Mesenchymal stem cell (in vitro differentiated cells and primary cell): ENCODE measurements at places on chromosomes 2 and 18.
A peak's percentile ranks its signal among the peaks of the same experiment; 100 is the strongest.

GRCh38 chr2:108171657-108172056 is 68.1 kb upstream of the SULT1C3 start:
- no peak for DNase-seq

GRCh38 chr2:120278901-120279300 is 26.2 kb downstream of the RALB start:
- DNase-seq: no peak

DNA sequence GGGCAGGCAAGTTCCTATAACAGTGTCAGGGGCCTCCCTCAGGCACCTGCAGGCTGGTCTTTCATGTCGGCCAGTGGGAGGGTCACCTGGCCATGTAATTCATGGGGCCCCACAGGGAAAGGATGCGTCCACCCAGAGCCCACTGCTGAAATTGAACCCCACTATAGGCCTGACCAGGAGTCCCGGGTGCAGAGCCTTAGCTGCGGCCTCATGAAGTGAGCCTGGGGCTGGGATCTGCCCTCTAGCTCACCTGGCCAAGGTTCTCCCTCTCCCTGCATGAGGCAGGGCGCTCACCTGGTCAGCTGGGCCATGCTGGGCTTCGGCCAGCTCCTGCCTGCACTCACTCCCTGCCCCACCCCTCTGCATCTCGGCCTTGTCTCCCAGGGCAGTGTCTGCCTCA is 41.1 kb downstream of the C1QL2 start:
- DNase-seq: no peak

DNA sequence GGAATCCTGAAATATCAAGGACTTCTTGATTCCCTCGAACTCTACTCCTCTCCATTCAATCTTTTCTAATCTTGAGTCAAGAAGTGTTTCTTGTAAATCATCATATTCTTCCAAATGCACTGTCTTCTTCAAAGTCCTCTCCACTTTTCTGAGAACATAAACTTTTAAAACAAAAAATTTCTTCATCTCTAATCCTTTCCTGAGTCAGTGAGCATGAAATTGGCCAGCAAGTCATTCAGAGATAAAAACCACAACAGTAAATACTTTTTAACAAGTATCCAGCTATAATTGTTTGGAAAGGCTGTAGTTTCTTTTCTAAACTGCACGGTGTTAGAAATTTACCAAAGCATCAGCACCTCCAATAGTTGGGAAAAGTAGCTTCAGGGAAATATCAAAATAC is 312.6 kb upstream of the GALNT5 start:
- DNase-seq: no peak

DNA sequence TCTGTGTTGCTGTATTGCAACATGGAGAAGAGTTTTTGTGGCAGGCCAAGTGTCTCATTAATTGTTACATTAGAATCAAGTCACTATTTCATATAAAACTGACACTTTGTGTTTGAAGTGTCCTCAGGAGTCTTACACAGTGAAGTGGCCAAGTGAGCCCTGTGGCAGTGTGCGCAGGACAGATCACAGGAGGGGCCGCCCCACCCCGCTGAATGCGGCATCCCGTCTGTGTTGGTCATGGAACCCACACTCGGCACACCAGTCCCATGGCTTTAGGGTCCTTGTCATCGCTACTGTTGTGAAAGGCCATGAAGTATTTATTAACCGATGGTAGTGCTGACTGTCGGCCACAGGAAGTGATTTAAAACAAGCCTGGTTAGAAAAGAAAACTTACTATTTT is 144.7 kb upstream of the NFATC1 start:
- no peak for DNase-seq

DNA sequence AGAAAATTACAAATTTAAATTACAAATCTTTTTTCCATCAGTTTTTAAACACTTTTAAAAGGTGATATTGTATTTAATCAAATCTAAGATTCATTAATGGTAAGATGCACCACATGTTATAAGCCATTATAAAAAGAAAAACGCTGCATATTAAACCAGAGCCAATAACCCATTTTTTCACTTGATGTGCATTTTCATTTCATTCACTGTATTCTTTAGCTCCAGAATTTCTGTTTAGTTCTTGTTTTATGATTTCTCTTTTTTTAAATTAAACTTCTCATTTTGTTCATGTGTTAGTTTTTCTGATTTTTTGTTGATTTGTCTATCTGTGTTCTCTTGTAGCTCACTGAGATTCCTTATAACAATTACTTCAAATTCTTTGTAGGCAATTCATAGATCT is 62.4 kb upstream of the MBOAT2 start:
- no peak for DNase-seq

DNA sequence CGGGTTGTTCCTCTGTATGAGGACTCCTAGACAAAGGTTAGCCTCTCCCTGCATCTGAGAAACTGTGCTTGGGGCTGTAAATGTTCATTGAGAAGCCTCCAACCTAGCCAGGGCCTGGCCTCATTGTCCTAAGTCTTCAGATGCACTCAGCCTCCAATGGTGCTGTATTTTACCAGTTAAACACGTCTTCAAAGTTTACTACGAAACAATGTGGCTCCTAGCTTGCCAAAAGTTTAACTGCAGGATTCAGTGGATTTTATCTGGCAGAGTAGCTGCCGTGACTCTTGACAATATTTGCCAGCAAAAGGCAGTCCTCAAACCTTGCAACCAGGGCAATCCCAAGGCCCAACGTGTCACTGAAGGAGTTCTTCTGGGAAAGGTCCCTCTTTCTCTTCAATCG is 1.1 kb downstream of the PID1 start:
- peak; percentile 6 for DNase-seq

DNA sequence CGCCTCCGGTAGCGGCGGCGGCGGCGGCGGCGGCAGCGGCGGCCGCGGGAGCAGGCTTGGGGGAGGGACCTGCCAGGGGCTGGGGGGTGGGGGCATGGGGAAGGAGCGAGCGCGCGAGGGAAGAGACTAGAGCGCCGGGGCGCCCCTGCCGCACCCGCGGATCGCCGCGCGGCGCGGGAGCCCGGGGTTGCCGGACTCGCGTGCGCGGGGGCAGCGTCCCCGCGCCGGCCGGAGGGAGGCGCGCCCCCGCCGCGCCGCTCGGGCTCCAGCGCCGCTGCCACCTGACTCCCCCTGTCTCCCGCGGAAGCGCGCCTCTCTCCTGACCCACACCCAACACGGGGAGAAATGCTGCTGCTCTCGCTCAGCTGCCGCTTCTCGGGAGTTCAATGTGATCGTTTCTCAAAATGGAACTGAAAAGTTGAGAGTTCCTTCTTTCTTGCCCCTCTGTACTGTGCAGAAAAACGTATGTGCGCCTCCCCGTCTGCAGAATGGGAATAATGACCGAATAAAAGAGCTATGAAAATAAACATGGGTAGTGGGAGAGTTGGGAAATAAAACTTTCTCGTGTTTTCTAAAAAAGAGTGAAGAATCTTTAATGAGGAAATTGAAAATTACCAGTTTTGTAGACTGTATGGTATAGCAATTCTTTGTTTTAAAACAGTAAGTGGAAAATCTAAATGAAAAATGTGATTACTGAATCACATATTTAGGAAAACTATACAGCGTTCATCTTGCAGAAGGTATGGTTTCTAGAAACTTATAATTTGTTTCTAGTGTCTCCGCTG is 455 bp upstream of the TLK1 start:
- peak; percentile 78 for DNase-seq

GRCh38 chr2:197883354-197884032 is 79.1 kb downstream of the PLCL1 start:
- no peak for DNase-seq

DNA sequence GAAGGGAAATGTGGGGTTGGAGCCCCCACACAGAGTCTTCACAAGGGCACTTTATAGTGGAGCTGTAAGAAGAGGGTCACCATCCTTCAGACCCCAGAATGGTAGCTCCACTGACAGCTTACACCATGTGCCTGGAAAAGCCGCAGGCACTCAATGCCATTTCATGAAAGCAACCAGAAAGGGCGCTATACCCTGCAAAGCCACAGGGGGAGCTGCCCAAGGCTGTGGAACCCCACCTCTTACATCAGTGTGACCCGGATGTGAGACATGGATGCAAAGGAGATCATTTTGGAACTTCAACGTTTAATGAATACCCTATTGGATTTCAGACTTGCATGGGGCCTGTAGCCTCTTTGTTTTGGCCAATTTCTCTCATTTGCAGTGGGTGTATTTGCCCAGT is 694.7 kb downstream of the CBLN2 start:
- DNase-seq: no peak

DNA sequence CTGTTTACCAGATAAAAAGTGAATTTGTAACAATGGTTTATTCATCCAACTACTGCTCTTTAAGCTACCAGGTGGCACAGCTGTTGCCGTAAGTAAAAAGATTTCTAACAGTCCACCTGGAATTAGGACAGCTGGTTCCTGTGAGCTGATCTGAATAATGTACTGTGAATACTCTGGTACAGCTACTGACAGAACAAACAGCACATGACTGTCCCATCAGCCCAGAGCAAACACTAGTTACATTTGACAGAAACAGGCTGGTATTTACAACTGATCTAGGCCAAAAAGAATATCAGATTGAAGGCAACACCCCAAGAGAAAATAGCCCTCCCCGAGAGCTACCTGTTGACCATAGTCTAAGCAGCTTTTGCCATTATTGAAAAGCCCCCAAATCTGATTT is 840.4 kb downstream of the CPS1 start:
- DNase-seq: no peak

DNA sequence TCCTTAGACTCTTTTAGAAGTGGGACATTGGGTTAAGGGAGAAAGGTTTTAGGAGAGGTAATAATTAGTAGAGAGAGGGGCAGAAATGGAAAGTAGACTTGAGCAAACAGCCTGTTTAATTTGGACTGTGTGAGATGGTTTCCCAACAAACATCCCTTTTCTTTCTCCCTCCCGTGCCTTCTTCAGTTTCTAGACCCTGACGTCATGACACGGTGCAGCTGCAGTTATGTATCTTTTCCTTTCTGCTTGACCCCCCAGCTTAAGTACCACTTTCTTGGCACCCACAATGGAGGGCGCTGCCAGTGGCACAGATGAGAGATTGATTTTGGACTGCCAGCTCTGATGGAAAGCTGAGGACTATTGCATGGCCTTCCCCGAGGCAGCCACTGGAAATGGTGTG is 86.9 kb upstream of the FAM136A start:
- no peak for DNase-seq

- no peak for DNase-seq
Measured at GRCh38 chr2:178650554-178650953, 156.7 kb downstream of the TTN start.

- peak; percentile 18 for DNase-seq
Measured at GRCh38 chr2:101524806-101525430, 50.0 kb upstream of the RFX8 start.

DNA sequence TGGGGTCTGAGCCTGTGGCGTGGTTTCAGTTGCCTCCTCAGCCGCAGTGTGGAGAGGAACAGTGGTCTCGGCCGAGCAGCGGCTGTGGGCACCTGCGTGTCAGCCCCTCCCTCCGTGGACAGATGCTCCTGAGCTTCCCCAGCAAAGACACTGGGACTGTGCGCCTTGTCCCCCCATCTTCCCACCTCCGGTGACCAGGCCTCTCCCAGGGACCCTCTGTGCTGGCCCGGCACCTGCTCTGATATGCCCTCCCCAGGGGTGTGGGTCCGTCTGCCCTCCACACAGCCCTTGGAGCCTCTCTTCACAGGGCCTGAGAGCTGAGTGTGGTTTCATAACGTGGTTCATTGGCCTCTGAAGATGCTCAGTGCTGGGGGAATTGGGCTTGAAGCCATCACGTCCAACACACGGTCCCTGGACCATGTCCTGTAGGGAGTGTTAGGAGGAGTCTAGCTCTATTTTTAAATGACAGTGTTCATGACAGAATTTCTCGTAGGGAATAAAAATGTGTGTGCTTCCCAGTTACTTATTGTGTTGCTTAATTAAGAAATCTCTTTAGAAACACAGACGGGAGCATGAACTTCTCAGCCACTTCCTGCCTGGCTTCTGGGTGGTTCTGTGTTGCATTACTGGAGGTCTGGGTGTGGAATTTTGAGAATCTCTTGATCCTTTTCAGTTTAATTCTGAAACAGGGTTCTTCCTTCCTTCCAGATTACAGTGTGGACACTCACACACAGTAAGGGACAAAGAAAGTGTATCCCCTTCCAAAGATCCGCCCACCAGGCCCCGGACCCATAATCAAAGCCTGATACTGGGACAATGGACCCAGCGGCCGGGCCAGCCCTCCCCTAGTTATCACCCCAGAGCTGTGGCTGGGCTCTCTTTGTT is 110.7 kb downstream of the NFATC1 start:
- no peak for DNase-seq

DNA sequence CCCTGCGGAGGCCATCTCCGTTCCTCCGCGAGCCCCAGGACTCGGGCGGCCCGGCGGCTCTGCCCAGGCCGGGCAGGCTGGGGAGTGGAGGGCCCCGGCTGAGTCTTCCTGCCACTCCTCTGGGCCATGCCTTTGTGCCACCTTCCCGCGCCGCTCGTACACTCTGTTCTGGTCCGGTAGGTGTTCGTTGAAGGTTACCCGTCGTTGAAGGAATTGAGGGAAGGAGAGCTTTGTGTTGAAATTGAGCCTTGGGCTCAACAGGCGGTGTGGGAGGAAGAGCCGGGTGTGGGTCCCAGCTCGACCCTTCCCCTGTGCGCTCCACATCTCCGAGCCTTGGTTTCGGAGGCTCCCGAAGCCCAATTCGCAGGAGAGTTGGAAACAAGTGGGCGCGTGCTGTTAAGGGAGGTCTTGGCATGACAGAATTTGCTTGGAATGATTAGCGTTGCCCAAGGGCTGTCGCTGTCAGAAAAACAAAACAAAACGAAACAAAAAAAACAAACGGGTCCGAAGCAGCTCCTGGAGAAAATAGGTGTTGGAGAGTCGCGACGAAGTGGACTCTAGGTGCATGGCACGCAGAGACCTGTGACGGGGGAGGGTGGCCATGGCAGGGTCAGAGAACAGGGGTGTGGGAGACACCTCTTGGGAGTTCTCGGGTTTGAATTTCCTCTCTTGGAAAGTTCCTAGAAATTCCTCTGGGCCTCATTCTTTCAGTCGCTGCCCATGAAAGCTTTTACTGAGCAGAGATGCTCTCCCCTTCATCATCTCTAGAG is 1.2 kb upstream of the MZT2A start:
- DNase-seq: peak; percentile 23

GRCh38 chr18:77068321-77069312 is 64.0 kb downstream of the MBP start:
- DNase-seq: peak; percentile 69

- no peak for DNase-seq
Measured at GRCh38 chr2:173713904-173714555, 251.1 kb downstream of the SP3 start.

- peak; percentile 49 for DNase-seq
Measured at GRCh38 chr2:79511320-79511951, 1.4 kb upstream of the CTNNA2 start.

GRCh38 chr18:63161761-63162195 is 157.8 kb downstream of the BCL2 start:
- DNase-seq: peak; percentile 93

GRCh38 chr2:36801088-36801487 is 104.6 kb downstream of the VIT start:
- no peak for DNase-seq
